ENCODE measurements at places on chromosomes 7 and 10.

- DNase-seq = peak; percentile 31
These were observed 13.9 kb downstream of the FIGNL1 start for GRCh38 chr7:50436133-50436806.

DNA sequence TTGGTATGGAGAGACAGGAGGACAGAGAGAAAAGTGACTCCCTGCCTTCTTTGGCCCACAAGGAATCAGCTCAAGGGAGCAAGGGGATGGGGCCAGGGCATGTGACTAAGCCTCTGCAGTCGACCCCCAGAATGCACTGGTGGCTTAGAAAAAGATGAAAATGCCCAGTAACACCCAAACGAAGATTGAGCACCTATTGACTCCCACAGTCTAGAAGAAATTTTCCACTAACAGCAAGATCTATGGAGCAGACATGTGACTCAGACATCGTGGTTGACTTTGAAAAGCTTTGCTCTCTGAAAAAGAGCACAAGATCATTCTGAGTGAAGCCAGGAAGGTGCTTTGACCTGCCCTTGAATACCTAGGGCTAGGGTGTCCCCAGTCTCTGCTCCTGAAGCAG is 586.0 kb downstream of the CALN1 start:
- DNase-seq = no peak

GRCh38 chr10:26486990-26487850 is 49.1 kb downstream of the APBB1IP start:
- DNase-seq = peak; percentile 58

DNA sequence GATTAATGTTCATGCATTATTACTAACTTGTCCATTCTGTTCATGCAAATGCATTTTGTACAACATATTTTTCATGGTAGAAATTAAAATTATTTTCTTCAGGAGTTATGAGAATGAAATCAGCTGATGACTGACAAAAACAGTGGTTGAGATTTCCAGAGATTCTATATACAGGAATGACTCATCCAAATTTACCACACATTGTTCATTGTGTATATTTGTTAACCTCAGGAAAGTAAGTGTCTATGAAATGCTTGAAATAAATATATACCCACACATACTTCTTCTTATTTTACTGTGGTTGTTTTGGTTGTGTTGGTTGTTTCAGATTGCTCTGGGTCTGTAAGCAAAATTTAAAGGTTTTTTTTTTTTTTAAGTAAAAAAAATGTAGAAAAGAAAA is 108.1 kb upstream of the SP8 start:
- no peak for DNase-seq

DNA sequence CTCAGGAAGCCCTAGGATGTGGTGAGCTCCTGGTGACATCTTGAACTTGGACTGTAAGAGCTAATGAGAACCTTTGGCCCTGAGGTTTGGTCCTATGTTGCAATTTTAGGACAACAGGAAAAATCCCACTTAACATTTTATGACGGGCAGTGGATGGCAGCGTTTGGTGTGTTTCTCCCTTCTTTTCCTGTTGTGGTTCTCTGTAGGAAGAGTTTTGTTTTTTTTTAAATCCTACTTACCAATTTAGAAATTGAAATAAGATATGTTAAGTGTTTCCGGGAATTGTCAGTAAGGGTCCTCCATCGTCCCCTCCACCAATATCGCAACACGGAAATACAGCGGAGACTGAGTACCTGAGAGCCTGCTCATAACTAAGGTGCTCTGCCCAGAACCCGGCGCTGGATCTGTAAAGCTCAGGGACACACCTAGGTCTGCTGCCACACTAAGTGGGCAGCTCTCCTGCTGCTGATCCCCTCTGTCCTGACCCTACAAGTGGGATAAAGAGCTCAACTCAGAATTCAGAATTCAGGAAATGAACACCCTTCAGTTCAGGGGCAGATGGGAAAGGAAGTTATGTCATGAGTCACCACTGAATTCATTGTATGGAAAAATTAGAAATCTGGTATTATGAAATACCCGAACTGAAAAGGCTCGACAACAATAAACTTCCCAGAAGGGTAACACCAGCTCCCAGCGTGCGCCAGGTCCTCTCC is 9.1 kb upstream of the PROSER2 start:
- DNase-seq = no peak

- DNase-seq = no peak
These were observed 738.1 kb downstream of the KCNMA1 start for GRCh38 chr10:76899490-76899889.

DNA sequence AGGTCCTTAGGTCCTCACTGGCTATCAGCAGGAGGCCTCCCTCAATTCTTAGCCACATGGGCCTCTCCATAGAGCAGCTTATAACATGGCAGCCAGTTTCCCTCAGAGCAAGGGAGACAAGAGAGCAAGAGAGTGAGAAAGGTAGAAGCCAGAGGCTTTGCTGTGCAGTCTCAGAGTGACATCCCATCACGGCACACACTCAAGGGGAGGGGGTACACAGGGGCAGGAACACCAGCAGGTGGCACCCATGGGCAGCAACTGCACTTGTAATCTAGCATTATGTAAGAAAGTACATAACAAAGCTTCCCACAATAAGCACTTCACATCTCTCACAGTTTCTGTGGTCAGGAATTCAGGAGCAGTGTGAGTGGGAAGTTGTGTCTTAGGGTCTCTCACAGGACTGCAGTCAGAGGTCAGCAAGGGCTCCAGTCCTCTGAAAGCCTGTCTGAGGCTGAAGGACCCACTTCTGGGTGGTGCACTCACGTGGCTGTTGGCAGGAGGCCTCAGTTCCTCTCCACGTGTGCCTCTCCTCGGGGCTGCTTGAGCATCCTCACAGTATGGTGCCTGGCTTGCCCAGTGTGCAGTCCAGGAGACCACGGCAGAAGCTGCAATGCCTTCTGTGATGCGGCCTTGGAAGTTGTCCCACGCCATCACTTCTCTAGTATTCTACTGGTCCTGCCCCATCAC is 159.4 kb downstream of the OAT start:
- peak; percentile 39 for DNase-seq

GRCh38 chr10:130231251-130231741 is 95.1 kb downstream of the GLRX3 start:
- no peak for DNase-seq

GRCh38 chr10:63462442-63462841 is 3.3 kb downstream of the JMJD1C start:
- no peak for DNase-seq

DNA sequence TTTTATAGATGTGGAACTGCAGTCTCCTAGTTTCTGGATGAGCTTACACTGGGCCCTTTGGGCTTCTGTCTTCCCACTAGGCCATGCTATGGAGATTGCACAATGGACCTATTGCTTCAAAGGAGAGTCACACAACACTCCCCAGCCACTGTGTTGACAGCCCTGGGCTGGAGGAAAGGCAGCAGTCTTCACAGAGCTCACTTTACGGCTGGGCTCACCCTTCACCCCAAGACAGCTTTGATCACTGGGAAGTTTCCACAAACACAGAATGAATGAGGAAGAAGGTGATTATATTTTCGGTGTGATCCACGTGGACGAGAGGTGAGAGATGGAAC is 92.7 kb upstream of the GDF10 start:
- DNase-seq = no peak

- no peak for DNase-seq
These were observed 73.9 kb downstream of the ADRA2A start for GRCh38 chr10:111150691-111151090.

- DNase-seq = no peak
These were observed 25.3 kb upstream of the GIMAP6 start for GRCh38 chr7:150657526-150657925.

DNA sequence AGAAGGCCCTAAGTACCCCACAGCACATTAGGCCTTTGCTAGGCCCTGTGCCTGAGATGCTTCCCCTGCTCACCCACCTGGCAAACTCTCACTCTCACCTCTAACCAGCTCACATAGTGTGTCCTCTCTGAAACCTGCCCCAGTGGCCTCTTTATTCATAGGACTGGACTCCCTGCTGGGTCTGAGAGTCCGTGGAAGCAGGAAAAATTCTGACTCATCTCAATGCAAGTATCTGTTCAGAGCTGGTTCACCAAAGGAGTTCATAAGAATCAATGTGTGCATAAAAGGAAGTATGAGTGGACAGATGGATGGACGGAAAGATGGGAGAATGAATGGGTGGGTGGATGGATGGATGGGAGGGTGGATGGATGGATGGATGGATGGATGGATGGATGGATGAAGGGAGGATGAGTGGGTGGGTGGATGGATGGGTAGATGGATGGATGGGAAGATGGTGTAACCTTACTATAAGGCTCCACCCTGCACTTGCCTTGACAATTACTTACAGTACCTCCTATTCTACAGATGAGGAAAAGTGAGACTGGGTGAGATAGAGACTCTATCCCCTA is 111.2 kb upstream of the ZMIZ1 start:
- no peak for DNase-seq

DNA sequence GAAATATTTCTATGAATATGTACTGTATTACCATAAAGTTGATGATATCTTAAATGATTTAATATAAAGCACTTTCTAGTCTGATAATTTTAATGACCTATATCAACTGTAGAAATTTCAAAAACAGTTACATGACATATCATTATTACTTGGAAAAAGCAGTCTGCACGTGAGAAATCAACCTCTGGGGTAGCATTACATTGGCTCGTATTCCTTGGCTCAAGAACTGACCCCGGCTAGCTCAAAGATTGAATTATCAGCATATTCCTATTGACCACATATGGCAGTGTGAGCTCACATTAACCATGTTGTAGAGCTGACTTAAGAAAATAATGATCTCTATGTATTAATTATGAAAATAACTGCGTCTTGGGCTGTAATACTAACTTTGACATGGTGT is 139.3 kb downstream of the PTN start:
- DNase-seq = no peak

DNA sequence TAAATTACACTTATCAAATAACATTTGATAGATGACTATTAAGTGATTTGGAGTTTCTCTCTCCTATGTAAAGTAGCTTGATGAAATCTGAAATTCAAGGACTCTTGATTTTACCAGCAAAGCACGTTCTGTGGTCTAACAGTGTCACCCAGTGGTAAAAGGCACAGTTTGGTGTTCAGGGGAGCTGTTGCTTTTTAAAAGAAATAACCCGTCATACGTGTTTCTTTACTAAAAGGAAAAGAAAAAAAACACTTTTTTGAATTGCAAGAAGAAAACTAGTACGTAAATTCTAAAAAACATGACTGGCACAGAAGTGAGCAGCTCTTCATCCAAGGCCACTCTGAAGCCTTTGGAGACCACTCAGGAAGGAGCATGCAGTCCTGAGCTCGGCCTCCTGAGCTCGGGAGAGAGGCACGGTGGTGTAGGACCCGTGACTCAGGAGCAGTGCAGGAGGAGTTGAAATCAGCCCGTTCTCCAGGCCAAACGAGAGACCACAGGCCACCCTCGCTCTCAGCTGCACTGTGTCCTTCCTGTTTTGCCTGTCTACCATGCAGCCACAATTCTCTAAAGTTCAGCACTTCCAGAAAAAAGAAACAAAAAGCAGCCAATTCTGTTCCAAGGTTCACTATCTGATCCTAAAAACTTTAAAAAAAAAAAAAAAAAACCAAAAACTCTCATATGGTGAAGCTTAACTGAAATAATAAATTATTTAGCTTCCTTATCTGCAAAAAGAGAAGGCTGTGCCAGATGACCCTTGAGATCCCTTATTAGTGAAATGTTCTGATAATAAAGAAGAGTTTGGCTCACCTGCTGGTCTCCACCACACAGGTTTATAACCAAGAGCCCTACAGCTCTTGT is 212.6 kb upstream of the FRMD4A start:
- DNase-seq = no peak

DNA sequence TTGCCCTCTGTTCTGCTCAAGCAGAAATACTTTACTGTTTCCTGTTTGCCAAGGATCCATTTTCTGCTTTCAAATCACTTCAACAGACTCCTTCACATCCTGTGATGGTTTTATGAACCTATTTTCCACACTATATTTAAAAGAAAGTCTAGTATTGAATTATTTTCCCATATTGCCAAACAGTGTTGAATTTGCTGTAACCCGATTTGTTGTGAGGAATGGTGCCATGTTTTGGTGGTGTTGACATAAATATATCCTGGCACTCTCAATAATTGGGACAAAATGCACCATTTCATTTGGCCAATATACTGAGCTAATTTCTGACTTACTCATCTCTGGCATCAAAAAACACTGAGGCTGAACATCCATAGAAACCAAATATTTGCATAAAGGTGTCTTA is 615.4 kb upstream of the SEMA3D start:
- no peak for DNase-seq

DNA sequence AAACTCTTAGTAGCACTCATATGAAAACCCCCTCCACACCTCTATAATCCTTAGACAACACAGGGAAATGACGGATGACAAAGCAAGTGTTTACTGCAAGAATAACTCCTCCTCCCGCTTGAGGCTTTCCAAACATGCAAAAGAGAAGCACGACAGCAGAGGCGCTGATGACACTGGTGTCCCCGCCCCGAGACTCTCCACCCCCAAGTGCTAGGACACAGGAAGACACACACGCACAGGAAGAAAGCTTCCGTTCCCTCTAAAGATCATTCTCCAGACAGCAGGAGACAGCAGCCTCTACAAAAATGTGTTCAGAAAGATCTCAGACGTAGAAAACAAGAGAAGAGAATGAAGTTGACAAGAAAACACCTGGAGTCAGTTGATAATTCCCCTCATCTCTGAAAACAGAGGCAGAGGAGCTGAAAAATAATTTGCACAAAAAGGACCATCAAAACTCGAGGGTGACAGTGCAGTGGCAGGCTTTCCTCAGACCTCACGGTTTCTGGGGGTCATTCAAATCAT is 90.2 kb downstream of the DLG5 start:
- DNase-seq = no peak

- DNase-seq = peak; percentile 82
These were observed 13.0 kb upstream of the PFKP start for GRCh38 chr10:3054183-3054850.

DNA sequence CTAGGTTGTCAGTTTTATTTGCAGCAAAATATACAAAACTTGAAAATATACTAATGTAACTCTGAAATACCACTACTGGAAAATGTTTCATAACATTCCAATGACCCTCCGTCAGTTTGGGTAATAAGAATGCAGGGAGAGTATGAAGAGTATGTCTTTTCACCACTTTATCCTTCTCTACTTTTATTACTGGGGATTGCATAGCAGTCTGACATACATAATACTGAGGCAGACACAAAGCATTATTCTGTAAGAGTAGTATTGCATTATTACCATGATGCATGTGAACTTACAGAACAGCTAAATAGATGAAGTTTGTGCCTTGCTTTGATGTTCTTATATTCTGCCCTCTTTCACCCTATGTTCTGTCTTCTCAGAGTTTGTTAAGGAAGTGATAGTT is 151.8 kb upstream of the TPK1 start:
- DNase-seq = no peak

DNA sequence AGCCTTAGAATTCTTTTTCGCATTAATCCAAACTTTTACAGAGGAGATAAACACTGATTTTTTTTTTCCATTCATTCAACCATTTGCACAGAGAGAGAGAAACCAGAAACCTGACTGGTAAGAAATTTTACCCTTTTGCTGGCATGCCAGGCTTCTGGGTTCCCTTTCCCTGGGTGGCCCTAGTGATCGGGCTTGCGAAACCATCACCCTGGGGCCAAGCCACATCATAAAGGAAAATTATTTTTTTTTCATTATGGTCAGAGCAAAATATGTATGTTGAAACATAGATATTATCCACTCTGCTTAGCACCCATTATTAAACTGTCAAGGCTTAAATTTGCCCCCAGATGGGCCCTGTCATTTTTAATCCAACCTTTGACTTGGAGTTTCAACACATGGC is 55.4 kb upstream of the INHBA start:
- no peak for DNase-seq

- no peak for DNase-seq
These were observed 130.6 kb downstream of the SPAG6 start for GRCh38 chr10:22475651-22476600.

Data from Caco-2 (cell line).